A549 treated with RU486 at 1 μM for 4 hours (cell line): ENCODE measurements at places on chromosomes 11 and 22. TPM values are rescaled to one million over a fixed set of nuclear protein-coding genes. Genes with fewer than 3 reads are reported as not detected.

Gene IGLL1
- total RNA-seq, result not detected in 5 replicates

Gene CEP164
- 14.4 to 16.9 TPM (median 15.1 TPM) in 5 replicates for total RNA-seq

Gene RBM4B
- 19.2 to 21.8 TPM (median 21.7 TPM) in 5 replicates for total RNA-seq

Gene DCHS1
- total RNA-seq, result 0.07 to 0.12 TPM (median 0.09 TPM) in 5 replicates

Gene RTN4R
- total RNA-seq, result 5.6 to 12.3 TPM (median 10.0 TPM) in 5 replicates

Gene SERPING1
- total RNA-seq, result 0.27 to 1.7 TPM (median 0.38 TPM) in 5 replicates

Gene LRRN4CL
- total RNA-seq, result 0.07 to 0.13 TPM (median 0.13 TPM) in 3 of 5 replicates, not detected in the others

Gene ROM1
- 2.6 to 4.7 TPM (median 3.8 TPM) in 5 replicates for total RNA-seq

Gene MPZL3
- total RNA-seq, result 0.22 to 0.38 TPM (median 0.33 TPM) in 5 replicates

Gene ATP6V1E1
- total RNA-seq, result 118 to 147 TPM (median 126 TPM) in 5 replicates

Gene STT3A
- 92.0 to 110 TPM (median 94.1 TPM) in 5 replicates for total RNA-seq

Gene AQP11
- 1.5 to 3.3 TPM (median 2.6 TPM) in 5 replicates for total RNA-seq

Gene FOLR2
- total RNA-seq, result not detected in 5 replicates

Gene VWCE
- 0.50 to 0.81 TPM (median 0.74 TPM) in 5 replicates for total RNA-seq
